ENCODE measurements at places on chromosomes 7 and 10. TPM values are rescaled to one million over a fixed set of nuclear protein-coding genes. Genes with fewer than 3 reads are reported as not detected.

Gene PNPLA8
- total RNA-seq, result 32.8 TPM

- no peak for DNase-seq
Measured at GRCh38 chr10:59595593-59595992, 114.1 kb downstream of the SLC16A9 start.

GRCh38 chr10:76563286-76563685 is 1074.3 kb downstream of the KCNMA1 start:
- no peak for DNase-seq

Gene BUB3
- 47.5 TPM for total RNA-seq

DNA sequence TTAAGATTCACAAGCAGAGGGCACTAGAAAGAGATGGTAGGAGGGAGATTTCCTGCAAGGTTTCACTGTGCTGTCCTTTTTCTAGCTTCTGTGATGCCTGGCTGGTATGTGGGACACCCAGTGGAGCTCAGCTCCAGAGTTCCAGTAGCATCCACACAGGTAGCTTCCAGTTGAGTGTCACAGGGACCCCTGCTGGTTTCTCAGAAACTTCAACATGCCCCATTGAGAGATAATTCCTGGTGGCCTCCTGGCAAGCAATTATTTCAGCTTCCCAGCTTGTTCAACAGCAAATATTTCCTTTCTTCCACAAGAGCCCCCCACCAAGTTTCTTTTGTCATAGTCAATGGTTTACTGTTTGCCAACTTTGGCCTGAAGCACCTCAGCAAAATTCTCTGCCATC is 858.7 kb downstream of the REEP3 start:
- no peak for DNase-seq

- no peak for DNase-seq
Measured at GRCh38 chr7:73921623-73922528, 60.9 kb downstream of the TMEM270 start.

DNA sequence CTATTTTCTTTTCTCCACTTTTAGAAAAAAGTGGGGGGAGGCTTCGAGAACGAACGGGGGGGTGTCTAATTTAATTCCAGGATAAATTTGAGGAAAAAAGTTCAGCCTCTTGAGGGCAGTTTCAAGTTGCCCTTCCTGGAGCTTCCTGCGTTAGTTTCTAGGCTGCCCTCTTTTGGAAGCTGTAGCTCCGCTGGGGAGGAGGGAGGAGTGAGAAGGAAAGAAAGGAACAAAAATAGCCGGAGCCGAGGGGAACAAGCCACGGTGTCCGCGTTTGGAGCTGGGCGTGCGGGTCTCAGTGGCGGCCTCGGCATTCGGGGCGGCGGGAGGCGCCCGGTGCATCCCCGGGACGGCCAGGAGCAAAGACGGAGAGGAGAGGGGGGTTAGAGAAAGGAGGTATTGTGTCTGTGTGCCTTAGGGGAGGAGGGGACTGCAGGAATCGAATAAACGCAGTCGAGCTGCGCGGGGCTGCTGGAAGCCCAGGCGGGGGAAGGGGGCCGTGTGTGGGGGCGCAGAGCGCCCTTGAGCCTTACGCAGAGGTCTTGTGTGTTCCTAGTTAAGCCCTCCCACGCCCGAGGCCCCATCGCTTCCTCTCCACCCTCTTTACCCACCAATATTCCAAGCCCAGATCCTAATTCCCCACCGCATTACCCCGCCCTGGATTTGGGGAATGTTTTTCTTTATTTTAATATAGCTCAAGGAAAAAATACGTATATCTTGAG is 2.0 kb upstream of the TNRC18 start:
- DNase-seq, result peak; percentile 78

DNA sequence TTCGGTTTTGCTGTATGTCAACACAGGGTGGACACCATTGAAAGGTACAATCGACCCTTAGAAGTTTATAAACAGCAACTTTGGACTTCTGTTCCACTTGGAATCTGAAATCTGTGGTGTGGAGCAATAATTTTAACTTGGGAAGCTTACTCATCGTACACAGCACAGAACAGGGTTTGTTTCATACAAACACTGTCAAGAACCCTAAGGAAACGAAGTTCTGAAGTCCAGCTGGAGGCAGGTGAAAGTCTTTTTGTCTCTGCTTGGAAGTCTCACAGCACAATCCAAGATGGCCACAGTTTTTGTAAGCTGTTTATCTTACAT is 31.5 kb downstream of the NMT2 start:
- DNase-seq, result no peak

DNA sequence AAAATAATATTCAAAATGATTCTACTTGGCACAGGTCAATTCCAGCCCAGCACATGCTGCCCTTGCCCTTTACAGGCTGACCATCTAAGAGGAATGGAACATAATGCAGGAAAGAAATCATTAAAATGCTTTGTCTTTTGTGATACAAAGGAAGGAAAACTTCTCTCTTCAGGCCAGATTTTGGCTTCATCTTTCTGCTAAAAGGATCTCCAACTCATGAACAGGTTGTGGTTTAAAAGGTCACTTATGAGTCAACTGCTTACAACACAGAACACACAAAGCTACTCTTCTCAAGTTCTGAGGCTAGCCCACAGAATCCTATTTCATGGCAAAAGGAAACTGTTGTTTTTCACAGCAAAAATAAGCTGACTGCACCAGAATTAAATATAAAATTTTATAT is 197.1 kb downstream of the DOCK4 start:
- no peak for DNase-seq

Gene CALML3
- total RNA-seq, result not detected

GRCh38 chr10:82572744-82573143 is 697.8 kb downstream of the NRG3 start:
- no peak for DNase-seq

Gene NPY4R2
- total RNA-seq, result not detected

GRCh38 chr10:490256-490655 is 199.2 kb downstream of the DIP2C start:
- DNase-seq, result peak; percentile 52

Gene PPRC1
- 16.3 TPM for total RNA-seq

Gene GDF10
- total RNA-seq, result 0.49 TPM

Gene ADAM22
- 3.4 TPM for total RNA-seq

DNA sequence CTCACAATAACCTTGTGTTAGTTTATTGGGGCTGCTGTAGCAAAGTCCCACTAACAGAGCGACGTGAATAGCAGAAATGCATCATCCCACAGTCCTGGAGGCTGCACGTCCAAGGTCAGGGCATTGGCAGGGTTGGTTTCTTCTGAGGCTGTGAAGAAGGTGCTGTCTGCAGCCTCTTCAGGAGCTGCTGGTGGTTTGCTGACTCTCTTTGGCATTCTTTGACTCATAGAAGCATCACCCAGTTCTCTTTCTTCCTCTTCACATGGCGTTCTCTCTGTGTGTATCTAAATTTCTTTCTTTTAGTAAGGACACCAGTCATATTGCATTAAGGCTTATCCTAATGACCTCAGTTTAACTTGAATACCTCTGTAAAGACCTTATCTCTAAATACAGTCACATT is 428.4 kb upstream of the KLF6 start:
- DNase-seq, result no peak

Gene ARL3
- 16.4 TPM for total RNA-seq

GRCh38 chr7:148286150-148286549 is 304.4 kb upstream of the C7orf33 start:
- DNase-seq, result no peak

Gene PRF1
- total RNA-seq, result 0.56 TPM

GRCh38 chr7:105742787-105743186 is 133.6 kb downstream of the ATXN7L1 start:
- DNase-seq, result no peak

Gene AP3M1
- total RNA-seq, result 28.6 TPM

- peak; percentile 55 for DNase-seq
Measured at GRCh38 chr10:110681023-110681681, 37.0 kb downstream of the RBM20 start.

Gene CRHR2
- total RNA-seq, result 0.35 TPM

DNA sequence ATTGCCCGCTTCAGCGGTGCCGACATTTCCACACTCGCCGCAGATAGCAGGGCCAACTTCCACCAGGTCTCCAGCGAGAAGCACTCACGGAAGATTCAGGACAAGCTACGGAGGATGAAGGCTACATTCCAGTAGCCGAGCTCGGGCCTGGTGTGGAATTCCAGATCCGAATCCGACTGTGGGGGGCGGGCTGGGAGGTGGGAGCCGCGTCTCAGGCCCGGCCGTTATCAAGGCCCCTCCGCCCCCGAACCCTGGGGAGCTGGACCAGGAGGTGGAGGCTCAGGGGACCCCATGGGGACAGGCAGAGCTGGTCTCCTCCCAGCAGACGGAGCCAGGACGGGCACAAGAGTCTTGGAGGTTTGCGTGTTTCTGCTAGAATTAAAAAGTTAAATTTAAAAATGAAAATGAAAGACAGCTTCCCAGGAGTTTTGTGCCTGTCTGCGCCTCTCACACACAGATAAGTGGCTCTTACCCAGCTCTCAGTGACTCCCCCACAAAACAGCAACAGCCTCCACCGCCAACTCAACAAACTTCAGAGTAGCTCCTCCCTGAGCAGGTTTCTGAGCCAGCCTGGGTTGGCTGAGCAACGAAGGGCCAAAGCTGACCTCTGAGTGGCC is 5.2 kb upstream of the UTF1 start:
- DNase-seq, result no peak

- no peak for DNase-seq
Measured at GRCh38 chr10:122288262-122288661, 17.2 kb downstream of the BTBD16 start.

GRCh38 chr10:76040830-76041220 is 609.4 kb downstream of the LRMDA start:
- DNase-seq, result no peak

DNA sequence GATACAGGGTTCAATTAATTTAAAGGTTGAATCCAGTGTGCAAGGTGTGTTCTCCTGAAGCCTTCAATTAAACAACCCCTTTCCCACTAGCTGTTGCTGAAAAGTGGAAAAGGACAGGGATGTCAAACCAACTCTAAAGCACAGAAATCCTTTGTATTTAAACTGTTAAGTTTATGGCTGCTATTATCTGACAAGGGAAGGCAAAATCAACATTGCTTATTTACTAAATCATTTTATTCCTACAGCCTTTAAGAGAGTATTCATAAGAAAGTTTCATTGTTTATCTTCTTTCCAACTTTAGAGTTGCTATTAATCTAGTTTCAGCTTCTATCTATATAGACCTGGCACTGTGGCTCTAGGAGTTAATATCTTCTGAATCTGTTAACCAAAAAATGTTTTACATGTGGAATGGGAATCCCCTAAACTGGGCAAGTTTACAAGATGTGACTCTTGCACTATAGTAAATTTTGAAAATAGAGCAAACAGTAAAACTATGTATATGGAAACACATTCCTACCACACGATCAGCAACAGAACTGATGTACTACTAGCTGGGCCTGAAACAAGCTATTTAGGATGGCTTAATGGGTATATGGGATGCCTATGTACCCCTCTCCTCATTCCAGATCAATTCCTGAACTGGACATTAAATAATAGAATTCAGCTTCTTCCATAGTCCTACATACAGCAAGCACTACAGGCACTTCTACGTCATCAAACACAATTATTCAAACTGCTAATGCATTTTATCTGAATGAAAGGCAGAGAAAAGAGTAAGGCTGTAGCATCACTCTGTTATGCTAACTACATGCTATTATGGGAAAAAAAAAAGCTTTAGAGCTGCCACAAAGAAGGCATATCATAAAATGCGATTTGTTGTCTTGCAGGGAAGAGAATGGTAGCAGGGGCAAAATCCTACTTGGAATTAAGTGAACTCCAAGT is 52.8 kb downstream of the CDK6 start:
- no peak for DNase-seq

Gene FEZF1
- total RNA-seq, result 0.16 TPM

Gene SLC26A5
- total RNA-seq, result not detected

GRCh38 chr7:34158368-34159153 is 253.2 kb downstream of the BMPER start:
- DNase-seq, result no peak

- no peak for DNase-seq
Measured at GRCh38 chr7:157404845-157405481, 68.2 kb downstream of the DNAJB6 start.

Gene MYH16
- not detected for total RNA-seq

- DNase-seq, result no peak
Measured at GRCh38 chr10:88119160-88119559, 255.7 kb downstream of the PTEN start.

Gene LRRTM3
- total RNA-seq, result not detected

- peak; percentile 48 for DNase-seq
Measured at GRCh38 chr7:101927802-101928201, 110.4 kb downstream of the CUX1 start.

Gene MBLAC1
- 2.7 TPM for total RNA-seq

DNA sequence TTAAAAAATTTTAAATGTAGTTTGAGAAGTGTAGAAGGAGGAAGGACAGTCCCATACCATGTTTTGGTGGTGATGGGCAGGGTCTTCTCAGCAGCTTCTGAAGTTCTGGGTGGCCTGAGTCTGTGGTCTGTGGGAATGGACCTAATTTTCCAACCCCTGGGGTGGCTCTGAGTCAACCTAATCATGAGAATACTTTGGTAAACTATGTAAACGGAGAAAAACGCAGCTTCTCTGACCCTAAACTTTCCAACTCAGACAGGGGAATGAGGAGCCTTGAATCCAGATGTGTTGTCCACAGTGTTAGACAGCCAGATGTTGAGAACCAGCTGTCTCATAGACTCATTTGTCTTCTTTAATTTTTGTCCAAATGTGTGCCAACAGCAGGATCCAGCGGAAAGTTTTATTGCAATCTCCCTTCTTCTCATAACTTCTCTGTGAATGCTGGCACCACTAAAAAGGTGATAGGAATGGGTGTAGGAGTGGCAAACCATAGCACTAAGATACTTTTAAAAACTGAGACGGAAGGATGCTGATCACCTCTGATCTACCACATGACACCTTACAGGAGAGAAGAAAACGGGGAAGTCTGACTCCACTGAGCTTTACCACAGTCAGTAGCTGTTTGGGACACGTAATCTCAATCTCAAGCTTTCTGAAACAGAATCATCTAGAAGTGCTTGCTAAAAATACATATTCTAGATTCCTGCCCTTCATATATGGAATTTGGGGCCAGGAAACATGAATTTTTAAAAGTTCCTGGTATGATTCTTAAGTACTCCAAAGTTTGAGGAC is 90.5 kb upstream of the PHYHIPL start:
- no peak for DNase-seq

DNA sequence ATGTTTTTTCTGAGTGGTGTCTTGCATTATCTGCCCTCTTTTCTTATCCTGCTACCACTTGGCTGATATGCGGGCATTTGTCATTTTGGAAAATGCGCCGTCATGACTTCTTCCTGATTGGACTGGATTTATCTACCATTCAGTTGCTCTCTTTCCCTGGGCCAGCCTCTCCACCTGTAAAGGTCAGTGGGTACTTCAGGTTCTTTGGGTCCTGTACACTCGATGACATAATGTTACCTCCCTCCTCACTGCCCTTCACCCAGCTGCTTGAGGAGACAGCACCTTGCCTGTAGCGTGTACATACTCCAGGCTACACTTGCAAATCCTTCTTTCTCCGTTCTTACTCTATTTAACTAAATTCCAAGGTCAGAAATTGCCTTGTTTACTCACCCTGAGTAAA is 83.7 kb downstream of the RBM33 start:
- no peak for DNase-seq

DNA sequence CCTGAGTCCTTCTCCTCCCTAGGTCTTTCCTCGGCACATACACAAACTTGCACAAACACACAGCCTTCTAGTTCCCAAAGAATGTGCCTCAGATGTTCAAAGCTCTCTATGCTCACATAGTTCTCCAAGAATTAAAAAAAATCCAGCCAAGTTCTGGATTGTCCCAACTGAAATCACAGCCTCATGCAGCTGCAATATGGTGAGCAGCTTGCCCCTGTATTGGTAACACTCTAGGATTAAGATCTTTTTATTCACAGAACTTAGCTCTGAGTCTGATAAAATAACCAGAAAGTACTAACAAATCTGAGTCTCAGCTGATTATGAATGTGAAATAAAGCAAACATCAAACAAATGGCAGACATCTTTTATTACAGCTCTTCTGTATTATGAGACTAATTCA is 604.8 kb upstream of the PFKP start:
- no peak for DNase-seq

Gene EPDR1
- total RNA-seq, result 37.2 TPM

Data from heart left ventricle (tissue), 16 donors.